ENCODE measurements at places on chromosomes 5 and 9. TPM values are rescaled to one million over a fixed set of nuclear protein-coding genes. Genes with fewer than 3 reads are reported as not detected.

- DNase-seq, result no peak
Observed at GRCh38 chr9:128503870-128504269, 649 bp upstream of the GLE1 start.

Gene DMRT1
- 1.0 TPM for total RNA-seq

Gene CANX
- 596 TPM for total RNA-seq

Gene SPATA9
- total RNA-seq, result not detected

Measured in Caki2 (cell line).